ENCODE measurements at places on chromosomes 12 and 14.

DNA sequence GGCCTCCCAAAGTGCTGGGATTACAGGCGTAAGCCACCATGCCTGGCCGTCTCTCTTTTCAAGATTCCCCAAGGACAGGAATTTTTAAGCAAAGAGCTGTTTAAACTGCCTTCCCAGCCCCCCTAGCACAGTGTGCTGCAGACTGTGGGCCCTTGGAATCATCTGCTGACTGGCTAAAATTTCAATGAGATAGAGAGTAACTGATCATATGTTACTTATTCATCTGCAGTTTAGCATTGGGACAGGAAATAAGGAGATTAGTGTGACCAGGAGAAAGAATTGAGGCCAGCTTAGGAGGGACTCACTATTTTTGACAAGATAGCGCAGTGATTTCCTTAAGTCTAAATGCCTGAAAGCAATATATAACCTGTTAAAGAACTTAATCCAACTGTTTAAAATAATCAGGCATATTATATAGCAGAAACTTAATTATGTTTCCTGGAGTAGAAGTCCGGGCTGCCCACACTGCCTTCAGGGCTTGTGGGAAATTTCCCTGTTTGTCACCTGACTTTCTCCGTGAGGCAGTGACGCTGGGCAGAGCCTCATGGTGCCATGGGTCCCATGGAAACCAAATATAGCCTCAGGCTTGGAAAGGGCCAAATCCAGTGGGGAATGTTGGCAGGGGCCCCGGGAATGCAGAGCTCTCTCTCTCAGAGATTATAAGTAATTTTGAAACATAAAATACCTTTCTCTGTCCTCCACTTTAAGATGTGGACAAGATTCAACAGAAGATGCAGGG is 22.8 kb upstream of the CEBPE start:
- DNase-seq, result no peak

- no peak for DNase-seq
Measured at GRCh38 chr14:90278199-90279175, 22.1 kb downstream of the PSMC1 start.

DNA sequence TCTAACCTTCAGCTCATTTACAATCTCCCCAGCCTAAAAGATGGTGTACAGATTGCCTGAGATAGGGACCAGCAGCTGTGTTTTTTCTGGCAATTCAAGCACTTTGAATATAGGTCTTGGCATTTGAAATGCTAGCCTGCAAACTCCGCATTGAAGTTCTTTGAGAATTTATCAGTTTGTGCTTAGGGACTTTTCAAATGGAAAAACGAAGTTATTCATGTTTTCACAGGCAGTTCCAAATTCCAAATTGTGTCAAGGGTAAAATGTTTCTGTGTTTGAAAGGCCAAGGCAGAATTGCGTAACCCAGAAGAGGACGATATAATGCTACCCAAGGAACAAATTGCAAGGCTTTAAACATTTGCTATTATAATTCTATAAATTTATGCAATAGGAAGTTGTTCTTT is 168.9 kb upstream of the RASSF8 start:
- DNase-seq, result no peak

DNA sequence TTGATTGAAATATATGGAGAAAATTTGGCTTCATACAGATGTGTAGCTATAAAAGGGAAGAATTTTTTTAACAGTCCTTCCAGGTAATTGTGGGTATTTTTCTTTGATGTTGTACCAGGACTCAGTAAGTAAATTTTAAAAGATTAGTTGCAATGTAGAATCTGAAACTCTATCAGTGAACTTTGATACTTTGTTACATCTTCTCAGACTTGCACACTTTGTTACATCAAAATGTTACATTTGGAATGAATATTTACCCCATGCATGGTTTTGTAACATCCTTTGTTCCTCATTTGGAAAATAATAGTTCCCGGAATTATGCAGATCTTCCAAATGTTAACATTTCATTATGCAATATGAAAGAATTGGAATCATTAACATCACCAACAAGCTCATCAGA is 13.8 kb downstream of the MTHFD1 start:
- DNase-seq, result no peak

- no peak for DNase-seq
Measured at GRCh38 chr12:92270521-92270920, 124.9 kb upstream of the BTG1 start.

DNA sequence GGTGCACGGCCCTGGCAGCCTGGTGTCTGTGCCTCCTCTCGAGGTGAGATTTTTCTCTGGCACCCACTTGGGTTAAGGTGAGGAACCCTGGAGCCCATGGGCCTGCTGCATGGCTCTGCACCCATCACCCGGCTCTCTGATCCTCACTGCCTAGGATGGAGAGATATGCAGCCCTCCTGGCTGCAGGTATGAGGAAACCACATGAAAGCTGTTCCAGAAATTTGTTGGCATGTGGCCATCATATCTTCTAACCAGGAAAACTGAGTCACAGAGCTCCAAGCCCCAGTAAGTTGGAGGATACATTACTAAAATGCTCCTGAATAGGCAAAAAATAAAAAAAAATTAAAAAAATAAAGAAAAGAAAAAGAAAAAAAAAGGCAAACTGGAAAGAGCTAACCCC is 39.3 kb upstream of the DDX11 start:
- no peak for DNase-seq

DNA sequence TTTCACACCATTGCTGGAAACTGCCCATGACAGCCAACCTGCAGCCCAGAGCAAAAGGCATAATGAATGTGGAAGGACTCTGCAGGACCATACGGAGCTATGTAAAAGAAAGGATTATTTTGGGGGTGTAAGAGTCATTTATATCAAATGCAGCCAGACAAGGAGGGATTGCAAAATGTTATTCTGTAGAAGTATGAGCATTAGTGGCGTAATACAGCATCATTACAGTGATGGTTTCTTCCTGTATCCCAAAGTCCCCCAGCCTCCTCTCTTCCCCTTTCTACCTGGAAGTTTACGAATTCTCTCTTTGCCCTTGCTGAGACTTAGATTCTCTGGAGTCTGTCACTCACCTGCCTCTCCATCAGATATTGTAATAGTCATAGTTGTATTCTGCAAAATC is 89.9 kb downstream of the BORCS5 start:
- no peak for DNase-seq

DNA sequence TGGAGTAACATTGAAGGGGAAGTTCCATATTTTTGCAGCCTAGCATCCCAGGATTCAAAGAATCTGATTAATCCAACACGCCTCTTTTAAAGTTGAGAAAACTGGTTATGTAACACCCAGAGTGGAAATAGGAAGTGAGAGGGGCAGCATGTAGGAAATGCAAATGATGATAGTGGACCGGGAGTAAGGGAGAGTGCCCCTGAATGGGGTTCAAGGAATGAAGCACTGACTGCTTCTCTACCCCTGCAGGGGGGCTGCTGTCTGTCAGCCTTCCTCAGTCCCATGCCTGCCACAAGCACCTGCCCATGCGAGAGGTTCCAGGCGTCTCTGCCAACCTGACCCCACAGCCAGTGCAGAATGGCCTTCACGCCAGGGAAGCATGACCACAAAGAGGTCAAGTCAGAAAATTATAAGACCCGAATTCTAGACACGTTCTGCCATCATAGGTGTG is 126.5 kb upstream of the CCND2 start:
- DNase-seq, result no peak

DNA sequence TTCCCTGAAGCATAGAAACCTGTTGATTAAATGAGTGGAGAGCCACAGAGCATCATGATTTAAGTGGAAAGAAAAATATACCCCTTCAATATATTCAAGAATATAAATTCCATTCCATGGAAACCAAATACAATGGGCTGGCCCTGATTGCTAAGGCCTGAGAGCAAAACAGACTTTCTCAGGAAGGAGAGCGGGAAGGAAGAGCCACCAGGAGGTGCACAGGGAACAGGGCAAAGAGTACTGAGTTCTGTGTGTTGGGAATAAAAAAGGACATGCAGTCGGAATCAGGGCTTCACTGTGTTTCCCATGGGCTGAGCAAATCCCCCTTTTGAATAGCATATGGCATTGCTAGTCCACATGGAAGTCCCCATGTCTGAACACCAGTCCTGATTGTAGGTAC is 69.7 kb upstream of the PLEKHG3 start:
- no peak for DNase-seq

DNA sequence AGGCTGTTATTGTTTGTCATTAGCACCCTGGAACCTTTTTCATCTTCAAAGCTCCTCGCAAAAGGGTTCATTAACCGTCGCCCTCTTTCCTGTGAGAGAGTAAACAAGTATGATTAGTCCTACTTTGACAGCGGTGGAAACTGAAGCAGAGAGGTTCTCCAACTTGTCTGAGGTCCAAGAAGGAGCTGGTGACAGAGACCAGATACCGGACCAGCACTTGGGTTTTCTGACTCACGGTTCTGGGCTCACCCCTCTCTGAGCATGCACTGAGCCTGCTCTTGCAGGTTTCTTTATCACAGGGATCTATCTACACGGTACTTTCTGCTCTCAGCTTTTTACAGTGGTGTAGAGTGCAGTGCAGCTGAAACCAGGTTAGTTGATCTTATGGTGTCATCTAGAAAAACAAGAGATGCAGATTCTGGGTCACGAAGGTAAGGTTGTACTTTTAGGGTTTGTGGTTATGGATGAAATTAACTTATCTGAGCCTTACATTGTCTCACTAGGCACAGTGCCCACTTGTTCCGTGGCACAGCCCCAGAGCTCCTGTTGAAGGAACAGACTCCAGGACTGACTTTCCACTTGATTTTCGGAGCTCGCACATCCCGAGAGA is 62.1 kb downstream of the PPP2R5C start:
- peak; percentile 73 for DNase-seq

- DNase-seq, result no peak
Measured at GRCh38 chr14:101945171-101945570, 19.2 kb upstream of the DYNC1H1 start.

GRCh38 chr12:94263905-94264561 is 115.7 kb downstream of the PLXNC1 start:
- no peak for DNase-seq

GRCh38 chr12:18570543-18570942 is 167.3 kb downstream of the PLCZ1 start:
- no peak for DNase-seq

DNA sequence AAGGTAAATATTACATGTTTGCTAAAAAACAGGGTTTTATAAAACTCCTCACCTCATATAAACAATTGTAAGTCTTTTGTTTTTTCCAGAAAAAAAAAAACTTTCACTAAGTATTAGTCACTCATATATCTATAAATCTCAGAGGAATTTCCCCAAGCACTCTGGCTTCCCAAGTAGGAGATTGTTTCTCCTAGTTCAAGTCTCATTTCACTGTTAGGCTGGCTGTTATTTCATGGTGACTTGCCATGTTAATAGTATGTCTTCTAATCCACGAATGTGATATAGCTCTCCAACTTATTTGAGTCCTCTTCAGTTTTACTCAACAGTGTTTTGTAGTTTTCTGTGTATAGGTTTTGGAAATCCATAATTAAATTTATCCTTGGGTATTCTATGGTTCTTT is 61.6 kb downstream of the CAPZA3 start:
- no peak for DNase-seq

GRCh38 chr14:94582851-94583250 is 1.6 kb downstream of the SERPINA5 start:
- DNase-seq, result no peak

- no peak for DNase-seq
Measured at GRCh38 chr14:66403183-66403582, 83.0 kb upstream of the CCDC196 start.

DNA sequence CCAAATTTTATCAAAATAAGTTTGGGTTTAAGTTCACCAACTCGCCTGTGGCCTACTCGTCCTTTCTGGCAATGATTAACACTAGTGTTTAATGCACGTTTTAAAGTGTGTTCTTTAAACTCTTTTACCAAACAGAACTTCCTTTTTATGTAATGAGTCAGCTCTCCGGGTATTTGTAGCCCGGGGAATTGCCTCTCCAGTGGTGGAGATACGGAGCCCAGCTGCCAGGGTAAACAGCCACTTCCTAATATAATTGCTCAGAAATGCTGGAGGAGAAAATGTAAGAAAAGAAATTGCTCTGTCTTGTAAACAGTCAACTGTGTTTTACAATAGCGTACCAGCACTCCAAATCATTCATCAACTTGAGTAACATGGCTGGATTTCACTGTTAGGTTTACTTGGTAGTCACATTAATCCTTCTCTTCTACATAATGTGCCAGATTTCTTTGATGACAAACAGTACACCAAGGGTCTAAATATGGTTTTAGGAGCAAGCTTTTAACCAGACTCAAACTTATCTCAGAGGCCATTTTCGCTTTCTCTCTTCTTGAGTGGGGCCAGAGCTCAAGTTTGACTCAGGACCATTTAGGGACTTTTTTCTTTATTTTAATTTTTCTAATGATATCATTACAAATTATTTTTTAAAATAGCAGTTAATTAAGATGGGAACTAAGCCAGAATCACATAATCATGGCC is 101.2 kb upstream of the SLC38A2 start:
- no peak for DNase-seq

DNA sequence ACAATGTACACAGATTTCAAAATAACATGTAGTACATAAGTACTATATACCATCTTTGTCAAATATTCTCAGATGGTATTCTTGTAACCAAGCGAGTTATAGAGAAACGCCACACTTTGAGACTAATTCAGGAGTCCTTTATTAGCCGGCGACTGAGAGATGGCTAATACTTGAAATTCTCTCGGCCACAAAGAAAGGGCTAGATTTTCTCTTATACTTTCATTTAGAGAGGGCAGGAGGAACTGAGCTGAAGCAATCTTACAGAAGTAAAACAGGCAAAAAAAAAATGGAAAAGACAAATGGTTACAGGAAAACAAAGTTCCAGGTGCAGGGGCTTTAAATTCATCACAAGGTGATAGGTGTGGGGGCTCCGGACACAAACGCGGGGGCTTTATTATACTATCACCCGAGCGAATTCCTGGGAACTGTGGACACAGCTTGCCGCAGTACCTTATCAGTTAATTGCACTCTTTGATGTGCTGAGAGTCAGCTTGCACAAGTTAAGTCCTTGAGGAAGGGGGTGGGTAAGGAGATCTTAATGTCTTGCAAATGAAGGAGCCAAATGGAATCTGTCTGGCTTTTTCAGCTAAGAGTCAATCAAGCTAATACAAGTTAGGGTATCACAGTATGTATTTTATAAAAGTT is 382.3 kb downstream of the KCNH5 start:
- DNase-seq, result no peak

DNA sequence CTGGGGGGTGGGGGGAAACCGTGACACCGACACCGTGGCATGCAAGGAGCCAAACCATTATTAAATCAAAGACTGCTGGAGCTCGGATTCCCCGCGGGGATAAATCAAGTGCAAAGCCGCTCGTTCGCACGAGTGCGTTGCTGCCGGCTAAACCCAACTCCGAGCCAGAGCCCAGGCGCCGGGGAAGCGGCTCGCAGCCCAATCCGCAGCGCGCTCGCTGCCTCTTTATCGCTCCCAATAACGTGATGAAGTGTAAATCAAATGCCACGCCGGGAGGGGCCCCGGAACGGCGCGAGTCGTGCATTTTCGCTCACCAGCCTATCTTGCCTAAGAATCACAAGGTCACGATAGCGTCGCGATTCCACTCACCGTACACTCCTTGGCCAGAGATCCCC is 1.3 kb downstream of the MDGA2 start:
- DNase-seq, result no peak

GRCh38 chr12:119772431-119772830 is 104.5 kb downstream of the PRKAB1 start:
- DNase-seq, result no peak
